Ecto neural progenitor cell (in vitro differentiated cells): ENCODE measurements at places on chromosomes 3 and 15.

DNA sequence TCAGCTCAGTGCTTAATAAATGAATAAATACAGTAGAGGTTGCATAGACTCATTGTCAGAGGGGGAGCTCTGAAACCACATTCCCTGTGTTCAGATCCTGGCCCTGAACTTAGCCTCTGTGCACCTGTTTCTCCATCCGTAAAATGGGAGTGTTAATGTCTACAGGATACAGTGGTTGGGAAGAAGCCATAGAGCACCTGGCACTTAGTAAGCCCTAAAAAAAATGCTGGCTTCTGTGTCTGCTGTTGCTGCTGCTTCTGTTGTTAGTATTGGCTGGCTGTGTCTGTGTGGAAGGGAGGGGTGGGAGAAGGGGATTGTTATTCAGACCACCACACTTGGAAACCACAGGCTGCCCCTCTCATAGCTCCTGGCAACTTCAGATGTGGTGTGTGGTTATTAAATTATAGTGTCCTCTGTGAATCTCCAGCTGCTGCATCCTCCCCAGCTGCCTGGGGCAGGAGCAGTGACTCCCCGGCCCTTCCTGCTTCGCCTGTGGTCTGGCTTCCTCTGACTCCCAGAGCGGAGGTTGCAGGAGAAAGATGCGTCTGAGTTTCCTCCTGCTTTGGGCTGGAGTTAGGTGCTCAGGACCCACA lies 31.0 kb downstream of the FGD5 start:
- DNase-seq: no peak

GRCh38 chr15:40106203-40107161 lies 2.2 kb downstream of the BMF start:
- DNase-seq: peak; percentile 80

DNA sequence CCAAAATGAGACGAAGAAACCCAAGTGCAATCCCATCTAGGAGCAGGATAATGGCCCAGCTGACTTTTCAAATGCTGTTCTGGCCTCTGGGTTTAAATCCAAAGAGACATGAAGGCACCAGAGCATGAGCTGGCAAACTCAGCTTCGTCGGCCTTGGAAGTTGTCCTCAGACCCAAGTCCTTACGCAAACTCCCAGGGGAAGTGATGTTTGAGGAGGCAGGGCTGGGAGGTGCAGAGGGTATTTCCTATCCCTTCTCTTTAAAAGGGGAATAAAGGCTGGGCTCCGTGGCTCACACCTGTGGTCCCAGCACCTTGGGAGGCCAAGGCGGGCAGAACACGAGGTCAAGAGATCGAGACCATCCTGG lies 68.9 kb upstream of the HERC1 start:
- DNase-seq: no peak

GRCh38 chr3:27345493-27345892 lies 23.7 kb downstream of the NEK10 start:
- no peak for DNase-seq

GRCh38 chr15:101479851-101480612 lies 9.5 kb downstream of the PCSK6 start:
- peak; percentile 77 for DNase-seq

DNA sequence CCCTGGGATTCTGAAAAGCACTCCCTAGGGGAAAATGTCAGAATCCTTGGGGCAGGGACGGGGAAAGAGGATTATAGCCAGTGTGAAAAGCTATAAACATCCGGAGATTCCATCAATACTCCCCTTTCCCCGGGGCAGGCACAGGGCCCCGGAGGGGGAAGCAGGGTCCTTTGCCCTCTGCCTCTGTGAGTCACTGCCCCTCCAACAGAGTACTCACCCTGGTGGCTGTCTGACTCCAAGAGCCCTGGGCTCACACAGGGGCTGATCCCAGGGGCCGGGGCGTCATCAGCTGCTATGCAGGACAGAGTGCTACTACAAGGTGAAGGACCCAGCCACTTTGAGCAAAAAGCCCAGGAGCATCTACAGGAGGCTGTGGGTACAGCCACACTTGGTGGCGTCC lies 133.0 kb upstream of the PRR20G start:
- peak; percentile 67 for DNase-seq

- DNase-seq: no peak
Observed at GRCh38 chr15:39100106-39100660, 480.7 kb upstream of the THBS1 start.

- no peak for DNase-seq
Observed at GRCh38 chr3:110814170-110815007, 257.2 kb upstream of the NECTIN3 start.

GRCh38 chr15:67087507-67088172 lies 22.2 kb downstream of the SMAD3 start:
- DNase-seq: no peak

- no peak for DNase-seq
Observed at GRCh38 chr3:146093896-146094295, 67.1 kb downstream of the PLOD2 start.

DNA sequence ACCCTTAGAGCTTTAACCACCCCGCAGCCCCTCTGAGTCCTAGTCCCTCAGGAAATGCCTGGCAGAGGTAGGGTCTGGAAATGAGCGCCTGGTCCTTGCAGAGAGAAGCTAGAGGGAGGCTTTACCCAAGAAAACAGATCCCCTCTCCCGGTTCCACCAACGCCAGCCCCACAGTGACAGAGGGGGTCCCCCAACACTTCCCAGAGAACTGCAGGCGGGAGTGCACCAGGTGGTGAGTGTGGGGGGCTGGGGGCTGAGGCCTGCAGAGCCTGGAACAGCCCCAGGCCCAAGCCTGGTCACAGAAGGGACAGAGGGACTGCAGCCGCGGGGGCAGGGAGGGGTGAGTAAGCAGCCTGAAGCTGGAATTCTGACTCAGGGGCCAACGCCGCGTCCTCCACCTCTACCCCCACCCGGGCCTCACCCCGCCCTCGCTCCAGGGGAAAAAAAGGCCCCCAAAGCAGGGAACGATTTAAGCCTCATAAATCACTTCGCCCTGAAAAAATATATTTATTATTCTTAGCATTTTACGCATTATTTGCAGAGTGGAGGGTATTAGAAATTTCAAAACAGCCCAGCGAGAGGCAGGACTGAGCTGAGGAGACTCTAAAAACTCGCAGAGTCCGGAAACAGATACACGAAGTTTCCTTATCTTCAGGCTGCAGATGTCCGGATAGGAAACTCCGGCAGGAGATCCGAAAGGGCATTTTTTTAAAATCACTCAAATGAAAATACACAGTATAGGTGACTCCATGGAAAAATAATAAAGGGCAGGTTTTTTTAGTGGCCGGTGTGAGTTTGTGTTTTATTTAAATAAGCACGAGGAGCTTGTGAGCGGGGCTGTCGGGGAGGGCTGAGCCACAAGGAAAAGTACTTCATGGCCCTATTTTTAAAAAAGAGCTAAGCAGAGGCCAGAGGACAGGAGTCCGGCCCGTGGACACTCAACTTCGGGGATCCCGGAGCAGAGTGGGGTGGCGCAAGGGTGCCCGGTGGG lies 10.0 kb downstream of the GATA2 start:
- no peak for DNase-seq

- no peak for DNase-seq
Observed at GRCh38 chr3:12934431-12934830, 93.1 kb upstream of the RPL32 start.

DNA sequence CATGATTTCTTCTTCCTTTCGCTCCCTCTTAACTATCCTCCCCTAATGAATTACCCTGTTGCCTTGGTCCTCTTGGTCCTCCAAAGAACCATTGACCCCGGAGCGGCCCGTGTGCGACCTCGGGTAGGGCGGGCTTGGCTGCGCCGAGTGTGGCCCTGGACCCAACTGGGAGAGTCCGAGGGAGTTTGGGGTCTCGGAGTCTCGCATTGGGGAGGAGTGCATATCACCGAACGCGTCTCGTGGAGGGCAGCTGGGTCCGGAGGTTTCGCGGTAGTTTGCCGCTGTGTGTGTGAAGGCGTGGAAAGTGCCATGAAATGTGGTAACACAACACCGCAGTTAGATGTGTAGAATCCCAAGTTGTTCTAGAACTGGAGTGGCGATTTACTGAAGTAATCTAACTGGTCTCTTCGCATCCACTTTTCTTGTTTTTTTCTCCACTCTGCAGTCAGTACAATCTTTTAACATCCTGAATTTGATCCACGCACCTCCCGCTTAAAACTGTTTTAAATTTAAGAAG lies 363 bp downstream of the GTF2E1 start:
- no peak for DNase-seq

DNA sequence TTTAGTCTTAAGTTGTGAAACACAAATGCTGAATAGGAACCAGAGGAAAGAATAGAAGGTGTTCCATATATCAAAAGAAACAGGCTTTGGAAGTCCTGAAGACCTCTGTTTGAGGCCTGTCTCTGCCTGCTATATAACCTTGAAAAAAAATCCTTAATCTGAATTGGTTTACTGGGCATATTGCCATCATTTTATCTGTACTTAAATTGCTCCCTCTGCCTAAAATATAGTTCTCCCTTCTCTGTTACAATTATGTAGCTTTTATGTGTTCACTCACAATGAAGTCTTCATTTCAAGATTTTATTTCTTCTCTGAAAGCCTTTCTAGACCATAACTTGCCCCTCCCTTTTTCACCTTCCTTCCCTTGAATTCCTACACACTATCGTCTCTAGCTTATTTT lies 21.2 kb downstream of the ARL13B start:
- DNase-seq: no peak

- DNase-seq: no peak
Observed at GRCh38 chr3:122462406-122462805, 46.5 kb upstream of the WDR5B start.

- no peak for DNase-seq
Observed at GRCh38 chr15:90870354-90871138, 2.2 kb downstream of the FURIN start.

DNA sequence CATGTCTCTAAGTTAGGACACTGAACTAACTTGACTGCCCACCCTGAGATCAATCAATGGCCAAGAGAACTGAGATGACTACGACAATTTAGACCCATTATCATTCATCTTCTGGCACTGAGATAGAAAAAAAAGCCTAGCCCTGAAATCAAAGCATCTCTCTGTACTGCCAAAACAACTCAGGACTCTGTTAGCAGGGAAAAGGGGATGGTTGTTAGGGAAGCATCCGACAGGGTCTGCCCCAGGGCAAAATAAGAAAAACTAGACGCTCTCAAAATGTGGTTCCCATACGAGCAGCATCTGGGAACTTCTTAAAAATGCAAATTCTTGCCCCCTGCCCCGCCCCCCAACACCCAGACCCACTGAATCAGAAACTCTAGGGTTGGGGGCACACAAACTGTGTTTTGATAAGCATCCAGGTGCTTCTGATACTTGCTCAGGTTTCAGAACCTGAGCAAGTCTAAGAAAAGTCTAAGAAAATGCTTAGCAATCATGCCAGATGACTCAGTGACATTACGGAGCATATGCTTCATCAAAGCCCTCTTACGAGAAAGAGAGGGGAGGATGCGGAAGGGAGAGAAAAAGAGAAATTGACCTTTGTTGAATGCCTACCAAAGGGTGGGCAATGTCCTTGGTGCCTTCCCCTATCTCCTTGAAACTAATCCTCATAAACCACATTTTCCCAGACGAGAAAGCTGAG lies 172.8 kb upstream of the HES1 start:
- no peak for DNase-seq

DNA sequence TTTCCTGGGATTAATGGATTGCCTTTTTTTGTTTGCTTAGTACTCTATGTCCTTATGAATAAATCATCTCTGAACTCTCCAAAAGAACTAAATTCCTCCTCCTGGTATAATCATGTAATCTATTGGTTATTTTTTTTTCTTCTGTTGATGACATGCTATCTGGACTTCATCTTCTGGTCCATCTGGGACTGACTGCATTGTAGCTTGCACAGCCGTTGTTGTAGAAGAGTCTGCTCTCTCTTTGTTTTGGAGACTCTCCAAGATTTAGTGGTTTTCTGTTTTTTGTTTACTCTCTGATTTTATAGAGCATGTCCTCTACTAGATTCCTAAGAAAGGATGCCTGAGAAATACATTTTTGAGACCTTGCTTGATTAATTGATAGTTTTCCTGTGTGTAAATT lies 19.1 kb downstream of the IREB2 start:
- DNase-seq: no peak

DNA sequence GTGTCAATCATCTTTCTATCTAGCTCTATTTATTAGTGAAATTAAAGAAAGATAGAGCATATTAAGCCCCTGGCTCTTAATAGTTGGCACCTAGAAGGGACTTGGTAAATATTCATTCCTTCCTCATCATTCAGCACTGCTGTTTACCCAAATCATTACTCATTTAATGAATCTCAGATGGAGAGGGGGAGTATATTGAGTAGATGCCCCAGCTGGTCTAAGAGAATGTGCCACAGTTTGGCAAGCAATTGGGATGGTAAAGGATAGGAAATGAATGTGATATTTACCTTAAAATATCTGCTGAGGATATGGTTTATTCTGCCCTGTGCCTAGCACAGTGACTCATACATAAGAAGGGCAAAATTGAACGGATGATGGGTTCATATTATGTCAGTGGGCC lies 6.0 kb downstream of the IL1RAP start:
- DNase-seq: no peak

DNA sequence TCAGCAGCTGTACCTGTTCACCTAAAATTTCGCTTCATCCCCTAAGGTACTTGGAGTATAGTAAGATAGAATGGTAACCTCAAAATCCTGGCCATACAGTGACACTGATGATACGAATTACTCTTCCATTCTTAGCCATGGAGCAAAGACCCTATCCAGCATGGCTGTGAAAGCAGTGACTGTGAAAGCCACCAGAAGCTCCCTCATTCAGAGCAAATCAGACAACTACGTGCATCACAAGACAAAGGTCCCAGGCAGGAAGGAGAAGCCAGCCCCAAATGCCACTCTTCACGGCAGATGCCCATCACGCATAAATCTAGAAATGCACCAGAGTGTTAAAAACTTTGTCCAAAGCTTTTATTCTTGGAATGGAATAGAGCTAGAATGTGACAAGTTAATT lies 99.4 kb downstream of the GABRB3 start:
- DNase-seq: no peak

GRCh38 chr15:40151991-40152390 lies 8.9 kb upstream of the BUB1B start:
- no peak for DNase-seq

DNA sequence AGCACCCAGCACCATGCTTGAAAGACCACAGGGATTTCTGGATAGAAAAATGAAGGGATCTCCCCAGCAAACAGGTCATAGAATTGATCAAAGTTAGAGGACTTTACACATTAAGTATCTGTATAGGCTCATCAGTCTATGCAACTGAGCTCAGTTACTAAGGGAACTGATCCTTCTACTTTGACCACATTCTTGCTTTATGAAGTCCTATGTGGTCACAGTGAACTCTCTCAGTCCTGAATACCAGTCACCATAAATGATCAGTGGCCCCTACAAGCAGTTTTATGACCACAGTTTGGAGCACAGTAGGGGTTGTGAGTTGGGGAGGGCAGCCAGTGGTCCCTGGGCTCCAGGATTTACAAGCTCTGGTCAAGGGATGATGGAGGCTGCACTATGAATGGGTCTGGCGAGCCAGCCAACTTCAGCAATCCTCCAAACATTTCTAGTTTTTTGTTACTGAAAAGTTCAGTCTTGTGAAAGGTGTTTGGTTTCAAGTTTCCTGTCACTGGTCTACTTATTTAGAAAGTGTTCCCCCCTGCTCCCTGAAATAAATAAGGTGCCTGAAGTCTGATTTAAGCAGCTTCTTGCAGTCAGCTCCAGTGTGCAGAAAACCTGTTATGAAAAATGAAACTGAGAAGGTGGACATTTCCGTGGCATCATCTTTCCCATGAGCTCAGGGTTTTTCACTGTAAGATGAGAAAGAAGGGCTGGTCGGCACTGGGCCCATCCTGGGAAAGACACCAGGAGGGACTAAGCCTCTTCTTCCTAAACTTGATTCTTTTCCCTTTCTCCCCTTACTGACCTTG lies 75.5 kb downstream of the DAPK2 start:
- DNase-seq: no peak

- DNase-seq: no peak
Observed at GRCh38 chr15:77042245-77042919, 28.5 kb downstream of the TSPAN3 start.

GRCh38 chr3:128319107-128319506 lies 147.6 kb downstream of the DNAJB8 start:
- DNase-seq: peak; percentile 29
